ENCODE measurements at places on chromosomes 5 and 9. TPM values are rescaled to one million over a fixed set of nuclear protein-coding genes. Genes with fewer than 3 reads are reported as not detected.

COL5A1 gene
- 10.1 TPM for total RNA-seq

LYSMD3 gene
- total RNA-seq = 7.0 TPM

CDKN2B gene
- total RNA-seq = not detected

NOTCH1 gene
- 33.3 TPM for total RNA-seq

HSPB3 gene
- not detected for total RNA-seq

DEPDC1B gene
- 38.7 TPM for total RNA-seq

CER1 gene
- total RNA-seq = 1,033 TPM

PDE8B gene
- total RNA-seq = 0.03 TPM

MEF2C gene
- 3.4 TPM for total RNA-seq

SPATA9 gene
- not detected for total RNA-seq

PPIC gene
- total RNA-seq = 13.0 TPM

ARID3C gene
- not detected for total RNA-seq

NTNG2 gene
- total RNA-seq = 2.3 TPM

RIMOC1 gene
- total RNA-seq = 17.6 TPM

RLN2 gene
- 0.28 TPM for total RNA-seq

MOB3B gene
- total RNA-seq = 6.9 TPM

KIF4B gene
- 0.03 TPM for total RNA-seq

PRDM9 gene
- not detected for total RNA-seq

IL4 gene
- not detected for total RNA-seq

CCDC180 gene
- total RNA-seq = 6.2 TPM

TOMM5 gene
- total RNA-seq = 157 TPM

LECT2 gene
- not detected for total RNA-seq

MEGF10 gene
- total RNA-seq = 12.4 TPM

ECM2 gene
- total RNA-seq = not detected

PRRT1B gene
- total RNA-seq = 1.5 TPM

PLPPR1 gene
- total RNA-seq = 2.8 TPM

CWC27 gene
- 29.4 TPM for total RNA-seq

FAM78A gene
- 3.4 TPM for total RNA-seq

COX7C gene
- total RNA-seq = 491 TPM

SEMA5A gene
- 6.5 TPM for total RNA-seq

IFNA10 gene
- not detected for total RNA-seq

GHR gene
- 0.28 TPM for total RNA-seq

RANBP6 gene
- total RNA-seq = 13.4 TPM

PCDHB8 gene
- total RNA-seq = not detected

RAI14 gene
- total RNA-seq = 65.4 TPM

HSPA4 gene
- 225 TPM for total RNA-seq

PCDHGA11 gene
- 0.21 TPM for total RNA-seq

KIF20A gene
- total RNA-seq = 138 TPM

TAF11L7 gene
- not detected for total RNA-seq

TMEM174 gene
- not detected for total RNA-seq

PIP5KL1 gene
- total RNA-seq = 3.4 TPM

SPINK4 gene
- total RNA-seq = not detected

SLC36A3 gene
- not detected for total RNA-seq

CLIC3 gene
- total RNA-seq = not detected

RFK gene
- 17.5 TPM for total RNA-seq

F2RL2 gene
- 0.69 TPM for total RNA-seq

LRRC19 gene
- total RNA-seq = not detected

ARHGEF39 gene
- total RNA-seq = 21.4 TPM
